ENCODE measurements at places on chromosomes 7 and 10.

DNA sequence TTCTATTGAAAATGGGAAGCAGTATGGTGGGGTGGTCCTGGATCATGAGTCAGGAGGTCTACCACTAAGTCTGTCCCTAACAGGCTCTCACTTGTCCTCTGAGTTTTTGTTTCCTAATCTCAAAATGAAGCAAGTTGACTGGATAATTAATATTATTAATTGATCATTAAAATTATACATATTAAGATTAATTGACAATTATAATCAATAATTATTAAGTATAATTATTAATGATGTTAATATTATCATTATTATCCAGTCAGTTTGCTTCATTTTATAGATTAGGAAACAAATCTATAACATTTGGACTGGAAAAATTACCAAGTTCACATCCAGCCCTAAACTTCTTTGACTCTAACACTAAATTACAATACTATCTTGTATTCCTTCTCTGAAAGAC is 174.2 kb upstream of the KMT2E start:
- DNase-seq: no peak

DNA sequence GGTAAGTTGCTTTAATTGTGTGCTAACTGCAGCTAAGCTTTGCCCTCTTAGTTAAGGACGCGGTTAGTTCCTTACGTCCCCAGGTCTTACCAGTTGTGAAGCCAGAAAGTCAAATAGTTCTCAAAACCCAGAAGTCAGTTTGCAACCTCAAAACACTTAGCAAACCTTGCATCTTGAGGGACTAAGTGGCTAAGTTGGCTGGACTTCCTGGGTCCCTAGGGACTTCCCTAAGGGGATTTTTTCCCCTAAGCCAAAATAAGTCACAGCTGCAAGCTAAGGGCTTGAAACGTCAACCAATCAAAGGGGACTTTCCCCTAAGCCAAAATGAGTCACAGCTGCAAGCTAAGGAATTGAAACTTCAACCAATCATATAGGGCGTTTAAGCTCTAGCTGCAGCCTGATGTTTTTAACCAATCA is 36.2 kb upstream of the HECW1 start:
- no peak for DNase-seq

DNA sequence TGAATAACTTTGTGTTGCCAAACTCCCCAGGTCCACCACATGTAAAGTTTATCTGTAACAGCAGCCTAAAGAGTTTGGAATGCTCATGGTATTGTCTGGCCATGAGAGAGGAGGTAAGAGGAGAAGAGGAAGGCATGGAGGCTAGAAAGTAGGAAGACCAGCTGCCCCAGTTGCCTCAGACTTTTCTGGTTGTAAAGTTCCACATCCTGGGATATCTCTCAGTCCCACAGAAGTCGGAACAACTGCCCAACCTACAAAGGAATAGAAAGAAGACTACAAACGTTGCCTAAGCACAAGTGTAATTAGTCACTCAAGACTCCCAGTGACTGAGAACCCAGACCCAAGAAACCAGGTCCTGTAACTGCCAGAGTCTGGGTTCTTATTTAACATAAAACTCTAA is 47.3 kb downstream of the CREB3L2 start:
- no peak for DNase-seq

DNA sequence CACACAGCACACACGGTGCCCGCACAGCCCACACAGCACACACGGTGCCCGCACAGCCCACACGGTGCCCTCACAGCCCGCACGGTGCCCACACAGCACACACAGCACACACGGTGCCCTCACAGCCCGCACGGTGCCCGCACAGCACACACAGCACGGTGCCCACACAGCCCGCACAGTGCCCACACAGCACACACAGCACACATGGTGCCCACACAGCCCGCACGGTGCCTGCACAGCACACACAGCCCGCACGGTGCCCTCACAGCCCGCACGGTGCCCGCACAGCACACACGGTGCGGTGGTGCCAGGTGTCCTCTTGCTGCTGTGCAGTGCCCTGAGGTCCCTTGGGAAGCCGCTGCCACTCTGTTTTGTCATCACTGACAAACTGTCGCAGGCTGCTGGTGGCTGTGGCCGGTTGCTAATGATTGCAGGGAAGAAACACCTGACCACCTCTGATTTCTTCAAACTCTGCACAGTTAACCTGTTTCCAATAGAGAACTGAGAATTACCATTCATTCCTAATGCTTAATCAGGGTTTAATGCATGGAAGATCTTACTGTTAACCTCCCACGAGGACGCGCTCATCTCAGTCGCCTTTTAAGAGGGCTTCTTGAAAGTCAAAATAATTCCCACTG is 66.9 kb downstream of the GLRX3 start:
- no peak for DNase-seq

GRCh38 chr7:77266291-77266794 is 66.7 kb upstream of the FGL2 start:
- DNase-seq: no peak

GRCh38 chr7:77797734-77798393 is 370 bp downstream of the TMEM60 start:
- DNase-seq: no peak

- no peak for DNase-seq
Observed at GRCh38 chr7:70033226-70033625, 435.0 kb downstream of the AUTS2 start.

- no peak for DNase-seq
Observed at GRCh38 chr7:18508443-18509427, 13.2 kb downstream of the HDAC9 start.

DNA sequence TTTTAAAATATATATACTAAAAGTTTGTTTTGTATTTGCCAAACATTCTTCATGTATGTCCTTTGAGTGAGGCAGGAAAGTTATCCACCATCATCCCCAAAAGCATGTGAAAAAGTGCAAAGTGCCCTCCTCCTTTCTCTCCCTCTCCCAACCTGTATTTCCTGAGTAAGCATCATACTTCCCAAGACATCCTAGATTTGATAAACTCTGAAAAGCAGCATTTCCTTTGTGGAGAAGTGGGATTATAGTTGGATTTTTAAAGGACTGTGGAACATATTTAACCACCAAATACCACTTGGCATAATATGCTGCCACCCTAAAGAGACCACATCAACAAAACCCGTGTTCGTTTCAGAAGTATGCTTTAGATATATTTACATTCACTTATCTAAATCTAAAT is 36.9 kb downstream of the NET1 start:
- no peak for DNase-seq

- no peak for DNase-seq
Observed at GRCh38 chr10:126407831-126408230, 19.6 kb upstream of the ADAM12 start.

DNA sequence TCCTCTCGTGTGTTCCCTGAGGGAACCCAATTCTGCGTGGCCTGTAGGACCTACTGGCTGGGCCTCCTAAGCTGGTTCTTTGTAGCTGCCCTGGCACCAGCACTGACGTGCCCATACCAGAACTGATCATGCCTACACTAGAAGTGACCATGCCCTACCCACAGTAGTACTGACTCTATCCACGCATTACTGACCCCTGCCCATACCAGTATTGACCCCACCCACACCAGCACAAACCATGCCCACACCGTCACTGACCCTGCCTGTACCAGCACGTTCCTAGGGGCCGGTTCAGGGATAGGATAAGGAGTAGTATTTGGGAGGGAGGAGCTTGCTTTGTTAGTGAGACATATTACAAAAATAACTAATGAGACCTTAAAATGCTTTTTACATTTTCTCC is 88.0 kb downstream of the DOCK1 start:
- DNase-seq: no peak

DNA sequence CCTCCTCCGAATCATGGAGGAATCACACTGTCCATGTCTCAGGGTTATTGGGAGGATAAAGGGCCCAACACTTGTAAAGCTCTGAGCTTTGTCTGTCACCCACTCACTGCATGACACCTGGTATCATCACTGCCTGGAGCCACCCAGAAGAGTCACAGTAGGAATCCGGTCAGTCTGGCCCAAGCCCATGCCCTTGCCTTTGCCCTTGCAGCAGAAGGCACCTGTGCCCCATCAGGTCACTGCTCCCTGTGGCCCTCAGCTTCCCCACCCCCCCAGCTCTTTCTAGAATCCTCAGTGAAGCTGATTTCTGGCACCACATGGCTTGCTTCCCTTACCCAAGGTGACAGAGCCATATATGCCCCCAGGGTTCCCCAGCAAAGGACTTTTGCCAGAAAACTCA is 14.4 kb downstream of the LDB3 start:
- DNase-seq: no peak

DNA sequence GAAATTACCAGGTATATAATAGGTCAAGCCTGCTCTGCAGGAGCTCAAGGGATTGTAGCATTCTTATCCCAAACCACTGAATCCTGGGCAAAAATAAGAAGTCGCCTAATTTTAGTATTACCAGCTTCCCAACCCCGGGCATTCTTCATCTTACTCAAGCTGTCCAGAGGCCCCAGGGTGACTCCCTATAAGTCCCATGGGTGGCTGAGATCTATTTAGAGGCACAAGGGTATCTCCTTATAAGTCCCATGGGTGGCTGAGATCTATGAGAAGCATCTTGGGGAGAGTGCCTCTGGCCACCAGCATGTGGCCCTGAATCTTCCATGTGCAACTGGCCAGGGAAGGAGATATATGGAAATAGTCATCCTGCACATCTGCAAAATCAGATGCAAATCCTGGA is 38.9 kb downstream of the PRSS2 start:
- no peak for DNase-seq

DNA sequence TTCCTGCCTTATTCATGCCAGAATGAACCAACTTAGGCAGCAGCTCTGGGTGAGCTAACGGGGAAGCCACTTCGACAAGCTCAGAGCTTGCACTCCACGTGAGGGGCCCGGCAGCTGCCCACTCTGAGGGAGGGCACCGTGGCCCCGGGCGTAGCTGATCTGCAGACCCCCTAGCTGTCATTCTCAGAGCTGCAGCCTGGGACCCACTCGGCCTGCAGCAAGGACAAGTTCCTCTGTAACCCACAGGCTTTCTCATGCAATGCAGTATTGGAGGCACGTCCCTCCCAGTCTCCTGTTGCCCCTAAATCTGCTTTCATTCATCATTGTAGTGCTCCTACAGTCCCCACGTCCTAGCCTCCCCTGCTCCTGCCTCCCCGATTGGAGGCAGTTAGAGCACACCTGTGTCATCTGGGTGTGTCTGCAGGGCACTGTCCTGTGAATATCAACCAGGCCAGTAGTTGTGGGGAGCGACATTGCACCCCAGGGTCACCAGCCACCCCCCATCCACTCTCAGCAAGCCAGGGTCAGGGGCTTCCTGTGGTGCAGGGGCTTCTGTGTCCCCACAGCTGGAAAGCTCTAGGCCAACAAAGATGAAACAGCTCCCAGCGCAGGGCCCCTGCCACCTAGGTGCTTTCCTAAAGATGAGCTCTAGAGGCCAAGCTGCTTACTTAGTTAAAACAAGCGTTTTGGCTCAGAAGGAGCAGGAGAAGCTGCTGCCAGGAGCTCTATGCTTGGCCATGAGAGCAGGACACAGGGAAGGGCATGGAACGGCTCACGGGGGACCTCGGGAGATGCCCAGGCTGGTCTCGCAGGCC is 333.6 kb downstream of the ADARB2 start:
- no peak for DNase-seq

Measured in activated CD8-positive, alpha-beta memory T cell treated with anti-CD3 and anti-CD28 coated beads for 4 hours (primary cell).